A549 treated with dexamethasone at 1 μM for 4 hours (cell line): ENCODE measurements at places on chromosomes 16 and 17. TPM values are rescaled to one million over a fixed set of nuclear protein-coding genes. Genes with fewer than 3 reads are reported as not detected.

CLEC18B gene
- 0.12 to 0.46 TPM (median 0.40 TPM) in 5 replicates for total RNA-seq

ATMIN gene
- total RNA-seq, result 28.0 to 38.3 TPM (median 35.3 TPM) in 5 replicates

TBX21 gene
- total RNA-seq, result 0.06 to 0.34 TPM (median 0.20 TPM) in 5 replicates

MGAT5B gene
- total RNA-seq, result 13.7 to 21.3 TPM (median 20.9 TPM) in 5 replicates

WFDC1 gene
- total RNA-seq, result 0.05 to 0.20 TPM in 2 of 5 replicates, not detected in the others

ARMC5 gene
- 6.3 to 14.5 TPM (median 11.1 TPM) in 5 replicates for total RNA-seq

HSD11B2 gene
- 1.6 to 3.3 TPM (median 2.4 TPM) in 5 replicates for total RNA-seq

ODF4 gene
- not detected in 5 replicates for total RNA-seq

CMTM2 gene
- not detected in 5 replicates for total RNA-seq

LAT gene
- 2.2 to 5.0 TPM (median 3.5 TPM) in 5 replicates for total RNA-seq

CCDC200 gene
- 0.14 TPM in 1 of 5 replicates, not detected in the others for total RNA-seq

TBX2 gene
- total RNA-seq, result 3.2 to 5.7 TPM (median 4.8 TPM) in 5 replicates

PITPNM3 gene
- total RNA-seq, result 1.5 to 3.0 TPM (median 2.3 TPM) in 5 replicates

KRT9 gene
- not detected in 5 replicates for total RNA-seq

TRIM16 gene
- total RNA-seq, result 196 to 235 TPM (median 212 TPM) in 5 replicates

CDH5 gene
- total RNA-seq, result 0.15 to 0.25 TPM (median 0.22 TPM) in 5 replicates

CTRL gene
- total RNA-seq, result 0.63 to 2.0 TPM (median 1.5 TPM) in 5 replicates

CCT6B gene
- total RNA-seq, result 0.79 to 2.1 TPM (median 1.7 TPM) in 5 replicates

SOX15 gene
- total RNA-seq, result 0.16 to 0.27 TPM (median 0.20 TPM) in 5 replicates
